Lung (tissue), 17 donors: ENCODE measurements at places on chromosomes 4 and X. TPM values are rescaled to one million over a fixed set of nuclear protein-coding genes. Genes with fewer than 3 reads are reported as not detected.

- no peaks in the 10 kb centered on the region for H3K4me1 ChIP-seq
- H3K27ac ChIP-seq, result no peak overlapping the region
- H3K36me3 ChIP-seq, result no peaks in the 10 kb centered on the region
- DNase-seq, result no peak
Observed at GRCh38 chr4:36053930-36054329, 190.4 kb downstream of the ARAP2 start.

DNA sequence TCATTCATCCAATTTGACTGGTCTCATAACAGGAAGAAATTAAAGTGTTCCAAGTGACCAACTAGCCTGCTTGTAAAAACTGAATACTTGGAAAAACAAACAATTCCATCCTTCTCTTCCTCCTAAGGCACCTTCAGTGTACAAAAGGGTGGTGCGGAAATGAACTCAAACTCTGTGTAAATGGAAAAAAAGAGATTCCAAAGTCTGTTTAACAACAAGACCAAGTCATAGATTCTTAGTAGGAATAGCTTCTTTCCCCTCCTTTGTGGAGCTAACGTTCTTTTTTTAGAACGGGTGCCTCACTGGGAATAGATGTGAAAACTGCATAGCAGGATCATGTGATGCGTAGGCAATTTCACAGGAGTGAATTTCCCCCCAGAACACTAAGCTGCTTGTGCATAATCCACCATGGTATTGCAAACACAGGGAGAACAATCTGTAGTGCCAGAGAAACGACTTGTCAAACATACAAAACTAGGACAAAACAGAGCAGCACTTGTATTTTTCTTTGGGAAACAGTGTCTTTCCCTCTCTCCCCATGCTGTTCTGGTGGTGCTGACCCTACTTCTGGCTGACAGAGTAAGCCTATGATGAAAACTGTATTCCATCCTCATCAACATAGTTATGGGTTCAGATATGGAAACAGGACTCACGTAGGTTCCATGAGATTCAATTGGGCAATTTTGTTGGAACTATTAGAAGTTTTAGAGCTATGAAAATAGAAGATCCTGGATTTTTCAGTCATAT, 13.2 kb upstream of the SOD3 start:
- H3K27ac ChIP-seq, result no peak overlapping the region
- no peak for DNase-seq
- no peaks in the 10 kb centered on the region for H3K27me3 ChIP-seq
- no peaks in the 10 kb centered on the region for H3K36me3 ChIP-seq
- peaks cover 20% of the 10 kb centered on the region for H3K4me1 ChIP-seq

DNA sequence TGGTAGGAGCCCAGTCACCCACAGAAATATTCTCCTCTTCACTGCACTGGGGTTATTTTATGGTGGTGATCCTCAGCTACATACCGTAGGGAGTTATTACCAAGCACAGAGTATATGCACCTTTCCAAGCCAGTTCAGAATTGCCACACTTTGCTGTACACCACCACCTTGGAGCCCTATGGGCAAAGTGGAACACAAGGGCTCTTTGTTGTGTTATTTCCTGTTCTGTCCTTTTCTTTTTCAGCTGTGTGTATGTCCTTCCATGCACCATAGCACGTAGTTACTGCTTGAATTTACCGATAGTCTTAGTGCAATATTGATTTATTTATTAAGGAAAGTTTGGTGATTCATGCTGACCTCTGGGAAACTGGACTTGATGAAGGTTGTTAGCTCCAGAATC, 8.3 kb downstream of the RNF128 start:
- DNase-seq, result no peak
- no peaks in the 10 kb centered on the region for H3K4me1 ChIP-seq
- H3K27ac ChIP-seq, result no peak overlapping the region
- H3K27me3 ChIP-seq, result peaks cover 3% of the 10 kb centered on the region
- no peaks in the 10 kb centered on the region for H3K36me3 ChIP-seq

GRCh38 chr4:129916991-129917390, 821.0 kb downstream of the C4orf33 start:
- no peaks in the 10 kb centered on the region for H3K36me3 ChIP-seq
- H3K4me1 ChIP-seq, result no peaks in the 10 kb centered on the region
- no peak for DNase-seq
- no peak overlapping the region for H3K4me3 ChIP-seq

DNA sequence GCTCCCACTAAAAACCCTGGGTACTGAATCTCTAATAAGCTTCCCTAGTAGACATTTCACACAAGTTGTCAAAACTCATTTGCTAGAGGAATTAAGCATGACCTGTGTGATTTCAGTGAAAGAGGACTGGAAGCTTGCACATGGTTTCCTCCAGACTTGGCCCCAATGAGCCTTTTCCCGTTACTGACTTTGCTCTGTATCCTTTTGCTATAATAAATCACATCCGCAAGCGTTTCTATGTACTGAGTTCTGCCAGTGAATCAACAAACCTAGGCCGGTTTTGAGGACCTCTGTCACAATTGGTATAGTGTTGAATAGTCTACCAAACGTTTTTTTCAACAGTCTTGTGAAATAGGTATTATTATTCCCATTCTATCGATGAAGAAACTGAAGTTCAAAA, 8.2 kb downstream of the ATP11C start:
- no peak overlapping the region for H3K27ac ChIP-seq
- peak; percentile 16 for DNase-seq
- H3K4me1 ChIP-seq, result no peaks in the 10 kb centered on the region
- no peaks in the 10 kb centered on the region for H3K27me3 ChIP-seq
- no peak overlapping the region for H3K4me3 ChIP-seq

- no peak overlapping the region for H3K27ac ChIP-seq
- H3K4me1 ChIP-seq, result no peaks in the 10 kb centered on the region
Observed at GRCh38 chr4:84497504-84498202, 1.4 kb downstream of the NKX6-1 start.

DNA sequence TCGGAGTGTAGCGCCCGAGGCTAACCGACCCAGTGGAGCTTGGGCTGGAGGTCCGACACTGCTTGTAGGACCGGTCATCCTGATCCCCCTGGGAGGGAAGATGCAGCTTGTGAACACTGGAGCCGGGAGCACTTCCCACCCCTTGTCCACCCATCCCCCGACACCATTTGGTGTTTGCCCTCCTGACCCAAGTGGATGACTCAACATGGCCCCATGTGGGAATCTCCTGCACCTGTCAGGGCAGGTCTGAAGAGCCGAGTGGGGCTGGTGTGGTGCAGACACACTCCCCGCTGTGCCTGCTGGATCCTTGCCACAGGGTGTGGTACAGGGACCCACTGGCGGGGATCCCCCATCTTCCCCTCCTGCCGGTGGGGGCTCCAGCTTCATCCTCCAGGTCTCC, 90.0 kb upstream of the AFAP1 start:
- no peaks in the 10 kb centered on the region for H3K36me3 ChIP-seq
- H3K4me3 ChIP-seq, result no peak overlapping the region
- H3K4me1 ChIP-seq, result no peaks in the 10 kb centered on the region
- no peak for DNase-seq

- H3K27me3 ChIP-seq, result no peaks in the 10 kb centered on the region
- H3K4me3 ChIP-seq, result no peak overlapping the region
- no peak overlapping the region for H3K27ac ChIP-seq
- H3K36me3 ChIP-seq, result no peaks in the 10 kb centered on the region
- no peak for DNase-seq
- no peaks in the 10 kb centered on the region for H3K4me1 ChIP-seq
Observed at GRCh38 chr4:73446336-73446938, 10.4 kb downstream of the AFP start.

Gene CCDC149
- polyA plus RNA-seq, result 8.6 TPM

Gene NKX1-1
- not detected for polyA plus RNA-seq

Gene ADAM29
- not detected for polyA plus RNA-seq

Gene RASL11B
- polyA plus RNA-seq, result 2.0 TPM
